A549 treated with DMSO at 1 μM for 4 hours (cell line): ENCODE measurements at places on chromosomes 13 and 19. TPM values are rescaled to one million over a fixed set of nuclear protein-coding genes. Genes with fewer than 3 reads are reported as not detected.

ZNF726 gene
- total RNA-seq: 0.57 to 0.89 TPM (median 0.77 TPM) in 5 replicates

RFXANK gene
- total RNA-seq: 35.9 to 46.1 TPM (median 44.8 TPM) in 5 replicates

ACER1 gene
- not detected in 5 replicates for total RNA-seq

SLC44A2 gene
- 5.4 to 8.1 TPM (median 6.6 TPM) in 5 replicates for total RNA-seq

DLEU7 gene
- total RNA-seq: not detected in 5 replicates

MCEMP1 gene
- total RNA-seq: not detected in 5 replicates
